Stimulated activated CD4-positive, alpha-beta T cell treated with anti-CD3 and anti-CD28 coated beads, Interleukin-12 subunit alpha, Interleukin-12 subunit beta, amount 100 ng/mL, for 24 hours (primary cell): ENCODE measurements at places on chromosomes 1 and 21.

DNA sequence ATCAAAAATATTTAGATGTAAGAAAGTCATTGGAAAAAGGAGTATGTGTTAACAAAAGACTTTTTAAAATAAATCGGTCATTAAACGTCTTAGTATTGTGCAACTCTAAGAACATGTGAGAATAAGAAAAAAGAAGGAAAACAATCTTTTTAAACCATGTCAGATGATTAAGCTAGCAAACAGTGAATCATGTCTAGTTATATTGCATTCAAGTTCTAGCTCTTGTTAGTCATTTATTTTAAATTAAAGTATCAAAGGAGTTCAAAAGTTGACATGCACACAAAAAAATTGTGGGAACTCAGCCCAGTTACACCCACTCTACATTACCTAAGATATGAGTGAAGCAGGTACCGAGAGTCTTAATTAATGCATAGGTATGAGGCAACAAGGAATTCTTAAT lies 9.8 kb downstream of the FRRS1 start:
- no peak for DNase-seq

GRCh38 chr1:64004451-64005025 lies 198.9 kb upstream of the UBE2U start:
- no peak for DNase-seq

- DNase-seq = no peak
These were observed 175.1 kb upstream of the ETV3 start for GRCh38 chr1:157313240-157313807.

DNA sequence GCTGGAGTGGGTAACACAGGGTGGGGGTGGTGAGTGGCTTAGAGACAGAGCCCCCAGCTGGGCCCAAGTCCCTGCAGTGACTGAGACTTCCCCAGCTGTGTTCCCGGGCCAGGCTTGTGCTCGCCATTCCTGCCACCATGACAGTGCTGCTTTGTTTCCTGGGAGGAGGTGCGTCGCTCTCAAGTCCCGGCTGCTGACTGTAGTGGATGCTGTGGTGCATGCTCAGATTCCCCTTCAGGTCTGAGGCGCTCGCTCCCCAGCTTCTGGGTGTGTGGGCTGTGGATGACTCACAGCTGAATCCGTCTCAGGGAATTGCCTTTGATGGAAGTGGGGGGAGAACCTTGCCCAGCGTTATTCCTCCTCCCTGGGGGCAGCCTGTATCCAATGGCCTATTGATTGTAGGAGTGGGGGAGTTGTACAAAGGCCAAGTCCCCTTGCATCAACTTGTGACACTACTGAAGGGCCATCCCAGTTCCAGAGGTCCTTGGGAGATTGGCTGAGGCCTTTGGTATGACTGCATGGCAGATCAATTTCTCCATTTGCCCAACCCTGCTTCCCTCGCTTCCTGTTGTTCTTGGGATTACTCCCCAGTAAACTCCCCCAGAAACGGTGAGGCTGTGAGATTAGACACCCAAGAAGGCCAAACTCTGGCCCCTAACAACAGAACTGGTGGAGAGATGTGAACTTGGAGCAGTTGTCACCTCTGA lies 17.8 kb upstream of the POU3F1 start:
- no peak for DNase-seq

DNA sequence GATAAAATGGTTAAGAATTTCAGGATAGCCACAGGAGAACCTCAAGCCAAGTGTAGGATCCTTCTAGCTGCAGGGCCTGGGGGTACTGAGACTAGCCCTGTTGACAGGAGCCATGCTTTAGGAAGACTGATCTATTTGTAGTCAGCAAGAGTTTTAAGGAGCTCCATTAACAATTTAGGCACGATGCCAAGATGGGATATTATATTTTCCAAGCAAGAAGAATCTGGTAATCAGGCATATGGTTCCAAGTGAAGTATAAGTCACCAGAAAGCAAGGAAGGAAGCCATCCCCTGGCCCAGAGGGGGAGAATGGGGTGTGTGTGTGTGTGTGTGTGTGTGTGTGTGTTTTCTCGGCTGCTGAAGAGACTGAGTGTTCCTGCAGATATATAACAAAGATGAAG lies 7.0 kb downstream of the IFNAR2 start:
- no peak for DNase-seq

- no peak for DNase-seq
These were observed 622.5 kb downstream of the PTPRC start for GRCh38 chr1:199261328-199261727.

DNA sequence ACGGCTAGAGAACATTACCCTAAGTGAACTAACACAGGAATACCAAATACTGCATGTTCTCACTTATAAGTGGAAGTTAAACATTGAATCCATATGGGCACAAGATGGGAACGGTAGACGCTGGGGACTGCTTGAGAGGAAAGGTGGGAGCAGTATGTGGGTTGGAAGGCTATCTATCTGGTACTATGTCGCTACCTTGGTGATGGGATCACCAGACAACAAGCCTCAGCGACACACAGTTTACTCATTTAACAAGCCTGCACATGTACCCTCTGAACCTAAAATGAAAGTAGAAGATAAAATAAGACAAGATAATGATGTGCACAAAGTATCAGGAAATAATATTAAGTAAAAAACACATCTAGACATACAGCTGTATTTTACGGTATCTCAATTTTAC lies 819 bp downstream of the PYHIN1 start:
- no peak for DNase-seq

GRCh38 chr1:7432900-7433380 lies 338.2 kb upstream of the VAMP3 start:
- DNase-seq = no peak

GRCh38 chr21:45482899-45483821 lies 59.1 kb downstream of the SLC19A1 start:
- DNase-seq = peak; percentile 36

DNA sequence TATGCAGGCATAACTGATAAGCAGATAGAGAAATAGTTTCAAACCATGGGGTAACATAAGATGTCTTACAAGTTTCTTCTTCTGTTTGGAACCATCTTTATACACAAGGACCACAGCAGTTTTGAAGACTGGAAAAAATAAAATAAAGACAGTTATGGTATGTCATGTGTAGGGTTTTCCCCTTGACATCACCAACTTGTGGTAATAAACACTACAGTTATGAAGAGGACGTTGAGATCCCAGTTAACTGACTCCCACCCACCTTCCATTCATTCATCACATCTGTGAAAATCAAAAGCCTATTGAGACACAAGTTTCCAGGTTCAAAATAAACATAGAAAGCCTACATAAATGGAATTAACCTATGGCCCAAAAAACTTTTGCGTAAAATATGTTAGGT lies 92.5 kb upstream of the KRTAP19-8 start:
- no peak for DNase-seq

GRCh38 chr1:239799617-239800016 lies 292.1 kb upstream of the FMN2 start:
- no peak for DNase-seq

DNA sequence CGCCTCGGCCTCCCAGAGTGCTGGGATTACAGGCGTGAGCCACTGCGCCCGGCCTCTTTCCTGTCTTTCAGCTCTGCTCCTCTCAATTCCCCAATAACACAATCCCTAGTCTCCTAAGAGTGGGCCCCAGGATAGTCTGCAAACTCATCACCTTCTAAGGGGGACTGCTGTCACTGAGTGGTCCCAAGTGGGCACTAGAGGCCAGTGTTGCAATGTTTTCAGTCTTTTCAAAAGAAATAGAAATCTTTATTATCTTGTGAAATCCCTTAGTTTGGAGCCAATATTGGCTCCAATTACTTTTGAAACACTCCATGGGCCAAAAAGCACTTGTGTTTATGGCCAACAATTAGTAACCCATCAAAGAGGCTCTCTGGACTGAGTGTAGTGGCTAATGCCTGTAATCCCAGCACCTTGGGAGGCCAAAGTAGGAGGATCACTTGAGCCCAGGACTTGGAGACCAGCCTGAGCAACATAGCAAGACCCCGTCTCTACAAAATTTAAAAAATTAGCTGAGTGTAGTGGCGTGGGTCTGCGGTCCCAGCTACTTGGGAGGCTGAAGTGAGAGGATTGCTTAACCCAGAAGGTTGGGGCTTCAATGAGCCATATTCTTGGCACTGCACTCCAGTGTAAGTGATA lies 28.6 kb upstream of the ZNF697 start:
- no peak for DNase-seq

DNA sequence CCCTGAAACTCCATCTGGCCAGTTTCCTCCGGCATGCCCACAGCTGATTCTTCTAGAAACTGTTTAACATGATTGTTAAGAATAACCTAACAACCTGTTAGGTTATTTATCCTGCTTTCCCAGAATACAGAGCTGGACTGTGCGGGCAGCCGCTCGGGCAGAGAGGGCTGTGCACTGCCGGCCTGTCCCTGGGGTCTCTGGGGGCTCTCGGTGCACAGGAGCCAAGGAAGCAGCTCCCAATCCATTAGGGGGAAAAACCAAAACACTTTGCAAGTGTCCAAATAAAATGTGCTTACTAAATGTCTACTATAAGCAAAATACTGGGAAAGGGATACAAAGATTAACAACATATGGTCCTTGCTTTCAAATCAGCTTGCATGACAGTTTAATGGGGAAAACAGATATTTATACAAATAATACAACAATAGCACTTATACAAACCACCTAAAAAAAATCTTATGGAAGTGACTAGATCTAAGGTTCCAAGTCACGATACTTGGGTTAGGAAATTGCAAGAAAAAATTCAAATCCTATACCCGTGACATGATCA lies 50.7 kb downstream of the HLCS start:
- DNase-seq = no peak

- no peak for DNase-seq
These were observed 38.1 kb downstream of the HSD3B2 start for GRCh38 chr1:119453021-119453420.

- peak; percentile 62 for DNase-seq
These were observed 1.9 kb downstream of the TAGLN2 start for GRCh38 chr1:159923203-159924024.

DNA sequence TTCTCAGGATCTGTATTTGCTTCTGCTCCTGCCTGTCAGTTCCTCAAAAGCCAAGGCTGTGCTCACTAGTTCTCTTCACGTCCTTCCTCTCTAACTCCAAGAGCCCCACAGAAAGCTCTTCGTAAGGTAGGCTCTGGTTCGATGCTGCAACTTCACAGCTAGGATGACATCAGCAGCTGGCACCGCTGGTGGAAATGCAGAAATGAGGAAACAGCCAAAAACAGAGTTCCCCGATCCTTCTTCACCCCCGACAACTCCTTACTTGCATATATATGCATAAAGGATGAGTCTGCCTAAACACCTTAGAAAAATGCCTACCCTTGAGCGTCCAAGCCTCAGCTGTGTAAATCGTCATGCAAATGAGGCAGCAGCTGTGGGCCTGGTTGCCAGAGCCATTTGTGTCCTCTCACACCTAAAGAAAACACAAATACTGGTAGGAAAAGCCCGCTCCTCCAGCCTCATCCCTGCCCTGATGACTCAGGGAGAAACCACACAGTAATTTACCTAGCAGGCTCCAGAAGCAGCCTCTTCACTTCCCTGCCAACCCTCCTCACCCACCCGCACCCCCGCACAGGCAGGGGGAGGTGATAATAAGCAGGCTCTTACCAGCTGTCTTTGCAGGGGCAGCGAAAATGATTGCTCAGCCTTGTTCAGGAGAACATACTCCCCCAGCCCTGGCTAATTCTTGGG lies 28.2 kb downstream of the BATF3 start:
- DNase-seq = no peak

GRCh38 chr21:35323947-35324346 lies 274.8 kb upstream of the RUNX1 start:
- no peak for DNase-seq

DNA sequence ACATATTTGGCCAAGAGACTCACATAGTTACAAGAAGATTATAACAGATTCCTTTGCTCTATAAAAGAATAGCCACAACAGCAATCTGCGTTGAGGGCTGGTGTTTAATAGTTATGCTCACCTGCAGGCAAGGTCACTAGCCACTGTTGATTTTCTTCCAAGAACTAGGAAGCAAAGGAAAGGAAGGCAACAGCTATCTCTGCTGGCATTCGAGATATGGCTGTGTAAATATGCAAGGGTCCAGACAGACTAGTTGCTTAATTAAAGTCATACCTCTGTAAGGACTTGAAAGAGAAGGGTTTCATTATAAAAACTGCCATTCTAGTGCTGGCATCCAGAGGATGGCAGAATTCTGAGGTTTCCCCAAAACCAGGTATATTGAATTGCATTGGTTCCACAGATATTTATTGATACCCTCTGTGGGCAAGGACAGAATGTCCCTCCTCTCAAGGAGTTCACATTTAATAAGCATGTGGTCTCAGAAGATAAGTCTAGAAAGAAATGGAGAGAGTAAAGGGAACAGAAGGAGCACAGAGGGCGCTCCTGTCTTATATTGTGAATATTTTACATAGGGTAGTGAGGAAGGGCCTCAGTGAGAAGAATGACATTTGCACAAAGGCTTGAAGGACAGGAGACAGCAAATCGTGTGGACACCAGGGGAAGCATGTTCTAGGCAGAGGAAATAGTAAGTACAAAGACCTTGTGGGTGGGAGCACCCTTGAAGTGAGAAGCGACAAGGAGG lies 23.6 kb upstream of the PLEKHA6 start:
- DNase-seq = no peak
